ENCODE measurements at places on chromosomes 3 and 15. TPM values are rescaled to one million over a fixed set of nuclear protein-coding genes. Genes with fewer than 3 reads are reported as not detected.

Gene TEX264
- 29.0 TPM for total RNA-seq

Gene ITIH1
- total RNA-seq: not detected

Gene SSR3
- 562 TPM for total RNA-seq

Gene AGTR1
- total RNA-seq: 0.91 TPM

Gene ZPLD1
- 0.60 TPM for total RNA-seq

Gene UCN2
- 2.8 TPM for total RNA-seq

Gene ATP10A
- 36.6 TPM for total RNA-seq

Gene INAFM2
- 41.2 TPM for total RNA-seq

Gene TXNRD3
- 11.1 TPM for total RNA-seq

Gene CKMT1B
- total RNA-seq: 0.72 TPM
